Left renal pelvis (tissue), 4 donors: ENCODE measurements at places on chromosomes 13 and 19.

DNA sequence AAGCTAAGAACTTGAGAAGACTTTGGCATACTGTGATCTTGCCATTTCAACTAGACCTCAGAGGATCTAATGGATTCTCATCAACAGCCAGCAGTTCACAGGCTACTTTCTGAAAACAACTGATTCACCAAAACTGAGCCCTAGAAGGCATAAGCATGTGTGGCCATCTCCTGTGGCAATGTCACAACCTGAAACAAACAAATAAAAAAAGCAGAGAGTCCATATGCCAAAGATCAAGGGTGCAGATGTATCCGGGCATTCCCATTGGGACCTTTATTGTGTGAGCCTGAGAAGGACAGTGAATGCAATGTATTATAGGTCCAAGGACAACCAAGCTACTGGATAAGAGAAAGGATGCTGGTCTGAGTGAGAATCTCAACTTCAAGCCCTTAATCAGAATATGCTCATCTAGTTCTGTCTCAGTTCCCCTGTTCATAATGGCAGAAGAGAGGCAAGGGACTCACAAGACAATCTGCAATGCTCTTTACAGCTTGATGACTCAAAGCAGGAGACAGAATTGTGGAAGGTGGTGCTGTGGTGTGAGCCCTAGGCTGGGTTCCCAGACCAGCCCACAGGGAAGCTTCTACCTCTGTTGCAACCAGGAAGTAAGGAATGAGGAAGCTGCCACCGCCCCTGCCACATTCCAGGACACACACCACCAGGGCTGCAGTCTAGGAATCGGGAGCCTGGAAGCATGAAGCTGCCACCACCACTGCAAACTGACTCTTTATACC, 133.7 kb downstream of the RAP2A start:
- no peak for DNase-seq

DNA sequence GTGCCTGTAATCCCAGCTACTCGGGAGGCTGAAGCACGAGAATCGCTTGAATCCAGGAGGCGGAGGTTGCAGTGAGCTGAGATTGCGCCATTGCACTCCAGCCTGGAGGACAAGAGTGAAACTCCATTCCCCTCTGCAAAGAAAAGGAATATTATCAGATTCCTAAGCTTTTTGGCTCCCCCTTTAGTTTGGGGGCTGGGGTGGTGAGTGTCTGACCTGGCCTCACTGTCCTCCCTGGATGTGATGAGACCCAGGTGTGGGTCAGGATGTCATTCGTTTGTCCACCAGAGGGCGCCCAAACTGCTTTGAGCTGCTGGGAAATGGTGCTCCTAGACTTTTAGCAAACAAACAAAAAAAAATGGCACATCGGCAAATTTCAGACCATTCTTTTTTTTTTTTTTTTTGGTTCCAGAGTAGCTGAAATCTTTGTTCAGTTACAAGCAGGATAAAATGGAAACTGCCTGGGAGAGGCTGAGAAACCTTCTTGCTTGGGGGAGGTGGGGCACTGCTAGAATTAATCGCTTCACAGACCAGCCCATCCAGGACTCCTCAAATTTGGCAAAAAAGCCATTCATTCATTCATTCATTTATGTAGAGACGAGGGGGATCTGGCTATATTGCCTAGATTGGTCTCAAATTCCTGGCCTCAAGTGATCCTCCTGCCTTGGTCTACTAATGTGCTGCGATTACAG, 29.4 kb downstream of the SPC24 start:
- DNase-seq: peak; percentile 68

- no peak for DNase-seq
These were observed 1952.0 kb upstream of the PCDH20 start for GRCh38 chr13:63367522-63368198.

GRCh38 chr13:27421101-27421871, 3.1 kb upstream of the GTF3A start:
- DNase-seq: no peak

- no peak for DNase-seq
These were observed 28.3 kb downstream of the PIP5K1C start for GRCh38 chr19:3671680-3672574.

DNA sequence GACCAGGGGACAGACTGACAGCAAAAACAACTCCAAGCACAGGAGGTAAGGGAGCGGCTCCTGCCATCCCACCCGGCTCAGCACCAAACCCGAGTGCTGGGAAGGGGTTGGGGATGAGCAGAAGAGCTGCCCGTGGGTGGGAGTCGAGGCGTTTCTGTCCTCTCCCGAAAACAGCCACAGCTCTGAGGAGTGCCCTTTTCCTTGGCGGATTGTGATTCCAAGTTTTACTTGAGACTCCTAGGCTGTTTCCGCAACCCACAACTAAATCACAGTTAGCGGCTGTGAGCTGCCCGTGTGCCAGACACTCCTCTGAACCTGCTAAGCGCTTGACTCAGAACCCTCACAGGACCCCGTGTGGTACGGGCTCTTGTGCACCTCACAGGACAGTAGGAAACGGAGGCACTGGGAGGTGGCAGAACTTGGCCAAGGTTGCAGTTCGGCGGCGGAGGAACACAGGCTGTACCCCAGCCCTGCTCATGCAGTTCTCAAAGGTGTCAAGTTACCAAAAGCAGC, 21.4 kb downstream of the CFAP97D2 start:
- DNase-seq: no peak
